ENCODE measurements at places on chromosomes 7 and 10. TPM values are rescaled to one million over a fixed set of nuclear protein-coding genes. Genes with fewer than 3 reads are reported as not detected.

Gene NXPH1
- not detected for total RNA-seq

Gene ADAM8
- 41.6 TPM for total RNA-seq

Gene ANXA11
- total RNA-seq = 31.7 TPM

Gene FKBP6
- total RNA-seq = not detected

Gene EEPD1
- total RNA-seq = 2.3 TPM

Gene TAS2R41
- not detected for total RNA-seq

Gene DLD
- total RNA-seq = 43.7 TPM

Gene NIPSNAP2
- 54.4 TPM for total RNA-seq

Gene PEX1
- 20.1 TPM for total RNA-seq

Gene SPRN
- not detected for total RNA-seq

GRCh38 chr10:123143162-123143824 is 4.6 kb upstream of the HMX2 start:
- DNase-seq = no peak

- DNase-seq = no peak
Observed at GRCh38 chr10:86079088-86079487, 287.5 kb downstream of the GRID1 start.

- no peak for DNase-seq
Observed at GRCh38 chr10:132308587-132309470, 1.1 kb upstream of the STK32C start.

DNA sequence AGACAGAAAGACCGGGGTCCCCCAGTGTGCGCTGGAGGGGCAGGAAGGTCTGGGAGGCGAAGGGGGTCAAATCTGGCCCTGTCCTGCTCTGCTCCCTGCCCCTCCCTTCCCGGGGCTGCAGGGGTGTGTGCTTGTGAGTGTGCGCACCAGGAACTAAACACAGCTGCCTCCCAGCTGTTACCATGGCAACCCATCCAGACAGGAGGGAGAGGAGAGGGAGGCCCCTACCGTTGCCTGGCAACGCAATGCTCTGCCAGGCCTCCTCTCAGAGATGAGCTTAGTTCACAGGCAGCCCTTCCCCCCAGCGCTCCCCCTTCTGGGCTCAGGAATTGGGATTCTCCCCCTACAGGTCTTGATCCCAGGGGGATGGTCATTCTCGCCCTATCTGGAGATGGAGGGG is 6.1 kb downstream of the NYAP1 start:
- DNase-seq = peak; percentile 35

DNA sequence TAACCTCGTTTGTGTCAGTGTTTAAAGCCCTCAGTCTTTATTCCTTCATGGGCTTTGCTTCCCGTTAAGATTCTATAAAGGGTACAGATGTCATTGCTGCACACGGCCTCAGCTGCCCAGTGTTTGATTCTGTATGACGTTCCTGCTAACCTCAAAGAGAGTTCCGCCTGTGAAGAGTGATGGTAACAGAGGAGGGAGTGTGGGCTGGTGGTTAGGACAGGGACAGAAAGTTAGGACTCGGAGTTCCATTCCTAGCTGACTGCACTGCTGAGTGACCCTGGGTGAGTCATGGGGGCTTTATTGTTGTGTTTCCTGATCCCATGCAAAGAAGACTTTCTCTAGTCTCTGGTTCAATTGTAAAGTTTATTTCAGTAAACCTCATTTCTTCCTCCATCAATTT is 227.1 kb downstream of the DYNC1I1 start:
- DNase-seq = no peak

- peak; percentile 89 for DNase-seq
Observed at GRCh38 chr7:43869867-43870240, 537 bp upstream of the MRPS24 start.

- no peak for DNase-seq
Observed at GRCh38 chr10:9901971-9902370, 1115.7 kb upstream of the CELF2 start.

GRCh38 chr7:127093340-127093739 is 159.4 kb downstream of the GRM8 start:
- no peak for DNase-seq

GRCh38 chr7:111865430-111865829 is 303.1 kb upstream of the IMMP2L start:
- no peak for DNase-seq

DNA sequence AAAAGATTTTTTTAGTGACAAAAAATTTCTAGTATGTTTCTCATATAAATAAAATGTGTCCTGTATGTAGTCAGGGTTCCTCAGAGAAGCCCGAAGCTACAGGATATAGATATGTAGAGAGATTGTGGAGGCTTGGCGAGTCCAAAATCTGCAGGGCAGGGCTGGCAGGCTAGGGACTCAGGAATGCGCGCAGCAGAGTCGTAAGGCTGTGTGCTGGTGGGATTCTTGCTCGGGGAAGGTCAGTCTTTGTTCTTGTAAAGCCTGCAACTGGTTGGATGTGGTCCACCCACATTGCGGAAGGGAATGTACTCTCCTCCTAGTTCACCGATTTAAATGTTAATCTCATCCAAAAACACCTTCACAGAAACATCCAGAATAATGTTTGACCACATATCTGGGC is 30.6 kb downstream of the LHPP start:
- no peak for DNase-seq

DNA sequence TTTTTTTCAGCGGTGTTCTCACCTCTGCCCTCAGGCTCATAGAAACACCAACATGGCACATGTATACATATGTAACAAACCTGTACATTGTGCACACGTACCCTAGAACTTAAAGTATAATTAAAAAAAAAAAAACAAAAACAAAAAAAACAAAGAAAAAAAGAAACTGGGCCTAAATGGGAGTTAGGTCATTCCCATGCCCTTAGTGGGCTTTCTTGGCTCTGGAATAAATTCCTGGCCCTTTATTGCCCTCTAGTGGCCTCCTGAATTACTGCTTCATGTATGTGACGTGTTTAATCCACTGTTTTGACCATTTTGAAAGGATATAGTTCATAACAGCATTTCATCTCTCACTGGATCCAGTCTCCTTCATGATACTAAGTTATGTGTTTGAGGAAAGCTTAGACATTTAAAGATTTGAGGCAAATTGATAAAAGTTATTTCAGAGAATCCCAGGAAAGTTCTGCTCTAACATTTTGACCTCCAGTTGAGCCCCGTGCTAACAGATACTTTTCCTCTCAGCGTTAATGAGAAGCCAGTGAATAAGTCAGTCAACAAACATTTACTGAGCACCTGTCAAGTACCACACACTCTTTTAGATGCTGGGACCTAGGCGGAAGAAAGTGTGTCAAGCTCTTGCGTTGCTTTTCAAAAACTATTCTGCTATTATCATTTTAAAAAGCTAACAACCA is 54.7 kb upstream of the SYPL1 start:
- DNase-seq = peak; percentile 69

DNA sequence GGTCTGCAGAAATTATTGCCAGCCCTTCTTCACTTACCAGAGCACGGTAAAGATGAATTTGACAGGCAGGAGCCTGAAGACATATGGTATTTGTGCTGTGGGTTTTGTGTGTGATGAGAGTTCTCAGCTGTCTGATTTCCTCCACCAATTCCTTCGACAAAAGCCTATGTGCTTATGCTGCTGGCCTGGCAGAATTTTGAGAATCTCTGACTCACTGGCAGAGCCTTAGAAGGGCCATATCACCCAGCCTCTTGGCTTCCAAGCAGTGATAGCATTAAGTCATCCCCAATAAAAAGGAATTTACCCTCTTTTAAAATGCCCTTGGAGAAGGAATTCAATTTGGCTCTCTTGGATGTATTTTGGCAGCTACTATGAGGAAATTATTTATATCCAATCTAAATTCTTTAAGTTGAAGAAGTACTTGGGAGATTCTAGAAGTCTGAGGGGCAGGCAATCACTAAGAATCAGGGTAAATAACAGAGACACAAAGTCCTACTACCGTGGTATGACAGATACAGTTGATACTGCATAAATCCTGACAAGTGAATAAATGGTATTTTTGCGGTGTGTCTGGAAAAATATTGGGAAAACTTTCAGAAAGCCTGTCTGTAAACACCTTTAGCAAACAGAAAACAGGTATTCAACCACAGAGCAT is 68.6 kb upstream of the EFCAB10 start:
- DNase-seq = peak; percentile 39

GRCh38 chr10:111037858-111038257 is 39.0 kb upstream of the ADRA2A start:
- no peak for DNase-seq

DNA sequence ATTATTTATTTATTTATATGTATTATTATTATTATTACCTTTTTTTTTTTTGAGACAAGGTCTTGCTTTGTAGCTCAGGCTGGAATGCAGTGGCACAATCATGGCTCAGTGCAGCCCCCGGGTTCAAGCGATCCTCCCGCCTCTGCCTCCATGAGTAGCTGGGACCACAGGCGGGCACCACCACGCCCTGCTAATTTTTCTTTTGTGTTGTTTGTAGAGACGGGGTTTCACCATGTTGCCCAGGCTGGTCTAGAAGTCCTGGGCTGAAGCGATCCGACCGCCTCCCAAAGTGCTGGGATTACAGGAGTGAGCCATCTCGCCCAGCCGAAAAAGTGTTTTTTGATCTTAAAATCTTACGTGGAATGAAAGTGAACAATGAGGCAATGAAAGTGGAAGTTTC is 79.4 kb upstream of the C1GALT1 start:
- DNase-seq = no peak

GRCh38 chr7:3164380-3164792 is 120.7 kb upstream of the CARD11 start:
- no peak for DNase-seq

- DNase-seq = no peak
Observed at GRCh38 chr10:129331207-129331838, 135.7 kb upstream of the MGMT start.

DNA sequence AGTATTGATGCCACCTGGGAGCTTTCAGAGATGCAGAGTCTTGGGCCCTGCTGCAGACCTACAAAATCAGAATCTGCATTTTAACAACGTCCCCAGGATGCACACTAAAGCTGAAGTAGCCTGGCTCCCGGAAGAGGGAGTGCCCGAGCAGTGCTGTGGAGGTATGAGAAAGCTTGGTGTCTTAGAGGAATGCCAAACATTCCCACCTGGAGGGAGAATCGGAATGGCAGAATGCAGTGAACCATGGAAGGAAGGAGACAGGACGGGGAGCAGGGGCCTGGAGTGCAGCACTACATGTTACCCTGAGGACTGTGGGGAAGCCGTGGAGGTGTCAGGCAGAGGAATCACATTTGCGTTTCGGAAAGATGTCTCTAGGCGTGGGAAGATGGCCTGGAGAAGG is 90.9 kb downstream of the AOAH start:
- no peak for DNase-seq

- DNase-seq = no peak
Observed at GRCh38 chr10:75231672-75232581, 3.8 kb downstream of the COMTD1 start.

DNA sequence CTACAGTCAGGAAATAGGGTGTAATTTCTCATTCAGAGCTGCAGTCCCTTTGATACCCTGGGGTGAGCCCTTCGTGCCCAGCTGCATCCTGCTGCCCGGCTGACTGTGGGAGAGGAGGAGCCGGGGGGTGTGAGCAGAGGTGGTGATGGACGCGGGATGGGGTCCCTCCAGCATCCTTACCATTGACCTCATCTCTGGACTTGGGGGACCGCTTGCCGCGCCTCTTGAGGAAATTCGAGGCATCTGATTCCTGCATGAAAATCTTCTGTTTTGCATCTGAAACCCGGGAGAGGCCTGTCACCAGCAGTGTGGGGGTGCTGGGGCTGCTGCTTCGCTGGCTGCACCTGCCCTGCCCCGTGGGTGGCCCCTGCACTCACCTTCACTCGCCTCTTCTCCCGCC is 816 bp downstream of the UCMA start:
- DNase-seq = no peak

DNA sequence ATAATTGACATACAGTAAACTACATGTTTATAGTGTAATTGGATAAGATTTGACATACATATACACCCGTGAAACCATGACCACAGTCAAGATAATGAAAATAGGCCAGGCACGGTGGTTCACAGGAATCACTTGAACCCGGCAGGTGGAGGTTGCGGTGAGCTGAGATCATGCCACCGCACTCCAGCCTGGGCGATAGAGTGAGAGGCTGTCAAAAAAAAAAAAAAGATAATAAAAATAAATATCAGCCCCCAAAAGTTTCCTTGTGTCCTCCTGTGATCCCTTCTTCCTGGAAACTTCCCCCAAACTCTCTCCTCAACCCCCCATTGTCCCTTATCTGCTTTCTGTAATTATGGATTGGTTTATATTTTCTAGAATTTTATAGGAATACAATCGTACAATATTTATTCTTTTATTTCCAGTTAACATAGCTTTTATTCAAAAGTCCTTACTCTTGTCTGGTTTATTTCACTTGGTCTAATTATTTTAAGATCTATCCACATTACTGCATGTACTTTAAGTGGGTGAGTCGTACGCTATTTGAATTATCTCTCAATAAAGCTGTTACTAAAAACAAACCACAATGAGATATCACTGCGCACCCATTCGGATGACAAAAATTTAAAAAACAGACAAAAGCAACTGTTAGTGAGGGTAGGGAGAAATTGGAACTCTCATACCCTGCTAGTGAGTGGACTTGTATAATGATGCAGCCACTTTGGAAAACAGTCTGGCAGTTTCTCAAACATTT is 30.1 kb upstream of the TNPO3 start:
- no peak for DNase-seq

GRCh38 chr10:34781711-34782110 is 33.4 kb downstream of the PARD3 start:
- no peak for DNase-seq

- DNase-seq = no peak
Observed at GRCh38 chr7:17611611-17612010, 313.2 kb downstream of the AHR start.

GRCh38 chr10:11242443-11243387 is 225.0 kb downstream of the CELF2 start:
- no peak for DNase-seq

GRCh38 chr10:129586898-129587443 is 119.9 kb downstream of the MGMT start:
- DNase-seq = no peak

- DNase-seq = peak; percentile 9
Observed at GRCh38 chr10:126147866-126148587, 240.2 kb downstream of the ADAM12 start.

GRCh38 chr10:31698181-31698830 is 230.3 kb downstream of the ARHGAP12 start:
- DNase-seq = peak; percentile 23

DNA sequence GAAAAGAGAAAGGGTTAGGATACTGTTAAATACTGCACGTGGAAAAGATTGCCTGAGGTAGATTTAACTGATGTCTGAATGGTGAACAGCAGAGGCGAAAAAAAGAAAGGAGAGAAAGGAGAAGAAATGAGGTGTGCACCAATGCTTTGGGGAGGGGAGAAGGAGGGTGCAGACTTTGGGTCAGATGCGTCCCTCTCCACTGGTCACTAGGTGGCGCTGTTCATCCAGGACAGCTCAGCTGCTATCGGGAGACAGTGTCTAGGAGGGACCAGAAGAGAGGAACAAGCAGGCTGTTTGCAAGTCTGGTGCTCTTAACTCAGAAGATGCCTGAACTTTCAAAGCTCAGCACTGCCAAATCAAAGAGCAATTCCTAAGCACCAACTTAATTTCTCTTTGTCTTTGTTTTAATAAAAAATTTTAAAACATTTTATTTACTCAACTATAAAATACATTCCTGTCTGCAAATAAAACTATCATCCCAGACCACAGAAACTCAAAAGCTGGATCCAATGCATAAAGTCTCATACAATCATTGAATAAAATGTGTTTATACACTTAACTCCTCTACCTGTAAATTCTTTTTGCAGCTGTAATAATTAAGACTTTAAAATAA is 83.9 kb upstream of the PDLIM1 start:
- peak; percentile 73 for DNase-seq
